ENCODE measurements at places on chromosomes 1 and 21.

GRCh38 chr1:101002551-101002950, 23.0 kb downstream of the DPH5 start:
- no peak for DNase-seq

- DNase-seq, result no peak
Measured at GRCh38 chr1:185349556-185349955, 32.5 kb upstream of the IVNS1ABP start.

DNA sequence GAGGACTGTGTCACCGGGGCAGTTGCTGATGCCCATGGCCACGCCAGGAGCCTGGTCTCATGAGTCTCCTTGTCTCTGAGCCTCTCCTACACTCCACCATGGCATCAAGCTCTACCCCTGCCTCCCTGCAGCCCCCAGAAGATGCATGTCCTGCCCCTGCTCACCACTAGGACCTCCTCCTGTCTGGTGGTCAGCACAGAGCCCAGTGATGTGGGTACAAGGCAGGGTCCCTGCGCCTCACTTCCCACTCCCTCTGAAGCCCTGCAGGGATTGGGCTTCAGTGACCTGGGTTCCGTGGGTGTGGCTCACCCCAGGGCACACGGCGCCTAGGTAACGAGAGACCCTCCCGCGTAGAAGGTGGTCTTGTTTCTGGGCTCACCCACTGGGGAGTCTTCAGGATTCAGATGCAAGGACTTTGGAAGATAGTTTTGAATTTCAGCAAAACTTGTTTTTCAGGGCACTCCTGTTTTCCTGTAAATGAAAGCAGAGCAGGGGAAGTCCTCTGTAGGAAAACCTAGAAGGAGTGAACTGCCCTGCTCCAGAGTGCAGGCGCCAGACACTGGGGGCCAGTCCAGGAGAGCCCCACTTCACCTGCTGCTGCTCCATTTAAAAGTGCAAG, 2.8 kb downstream of the COL18A1 start:
- peak; percentile 27 for DNase-seq

DNA sequence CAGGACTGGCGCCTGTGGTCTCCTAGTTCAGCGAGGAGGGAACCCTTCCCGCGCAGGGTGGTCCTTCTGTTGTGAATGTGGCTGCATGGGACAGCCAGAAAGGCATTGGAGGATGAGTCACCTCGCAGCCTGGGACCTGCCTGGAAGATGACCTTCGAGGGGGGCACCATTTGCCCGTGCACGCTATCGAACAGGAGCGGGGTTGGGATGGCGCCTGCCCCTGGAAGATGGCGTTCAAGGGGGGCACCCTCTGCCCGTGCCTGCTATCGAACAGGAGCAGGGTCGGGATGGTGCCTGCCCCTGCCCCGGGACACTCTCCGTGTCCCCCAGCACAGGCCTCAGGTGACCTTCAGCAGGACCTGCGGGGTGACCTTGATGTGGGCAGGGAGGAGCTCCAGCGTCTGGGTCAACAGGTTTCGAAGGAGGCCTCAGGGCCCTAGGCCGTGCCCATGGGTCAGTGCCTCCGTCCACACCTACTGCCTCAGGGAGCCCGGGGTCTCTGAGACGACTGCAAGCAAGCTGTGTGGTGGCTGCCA, 1.7 kb upstream of the ACTRT2 start:
- DNase-seq, result no peak

DNA sequence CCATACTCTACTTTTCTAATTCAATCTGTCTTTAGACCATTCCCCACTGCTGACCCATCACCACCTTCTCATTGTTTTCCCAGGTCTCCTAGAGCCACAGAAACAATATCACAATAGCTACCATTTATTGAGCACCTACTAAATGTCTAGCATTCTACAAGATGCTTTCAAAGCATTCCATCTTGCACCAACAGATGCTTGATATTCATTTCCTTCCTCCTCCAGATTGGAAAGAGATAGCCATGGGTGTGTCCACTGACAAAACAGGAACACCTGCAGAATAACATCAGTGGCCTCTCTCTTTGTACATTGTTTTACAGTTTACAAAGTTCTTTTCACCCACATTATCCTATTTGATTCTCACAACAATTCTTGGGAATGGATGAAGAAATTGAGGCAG, 2.2 kb downstream of the RAB3B start:
- no peak for DNase-seq

GRCh38 chr1:32363713-32364112, 1.4 kb downstream of the TSSK3 start:
- DNase-seq, result no peak

DNA sequence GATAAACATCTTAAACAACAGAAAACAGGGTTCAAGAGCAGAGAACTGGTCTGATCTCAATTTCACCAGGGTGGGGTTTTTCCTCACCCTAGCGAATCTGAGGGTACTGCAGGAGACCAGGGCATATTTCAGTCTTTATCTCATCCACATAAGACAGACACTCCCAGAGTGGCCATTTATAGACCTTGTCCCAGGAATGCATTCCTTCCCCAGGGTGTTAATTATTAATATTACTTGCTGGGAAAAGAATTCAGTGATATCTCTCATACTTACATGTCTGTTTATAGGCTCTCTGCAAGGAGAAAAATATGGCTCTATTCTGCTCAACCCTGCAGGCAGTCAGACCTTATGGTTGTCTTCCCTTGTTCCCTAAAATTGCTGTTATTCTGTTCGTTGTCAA, 84.1 kb downstream of the LYPLAL1 start:
- no peak for DNase-seq

GRCh38 chr1:69441496-69441895, 126.2 kb upstream of the LRRC7 start:
- DNase-seq, result no peak

GRCh38 chr1:248054671-248055070, 8.0 kb downstream of the OR2L3 start:
- no peak for DNase-seq

DNA sequence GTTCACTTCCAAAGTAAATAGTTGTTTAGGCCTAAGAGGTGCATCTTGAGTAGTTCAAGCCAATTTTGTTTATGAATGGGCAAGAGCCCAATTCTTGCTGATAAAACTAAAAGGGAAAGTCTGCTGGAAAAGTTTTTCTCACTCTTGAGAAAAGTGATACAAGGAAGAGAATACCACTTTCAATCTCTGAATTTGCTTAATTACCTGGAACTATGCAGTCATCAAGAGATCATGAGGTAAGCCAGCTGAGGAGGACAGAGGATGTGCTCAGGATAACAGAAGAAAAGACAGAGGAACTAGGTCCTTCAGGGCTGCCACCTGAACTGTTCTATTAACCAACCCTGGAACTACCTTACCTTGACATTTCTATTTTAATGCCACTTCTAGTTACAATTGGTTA, 42.2 kb downstream of the ILDR2 start:
- DNase-seq, result no peak

DNA sequence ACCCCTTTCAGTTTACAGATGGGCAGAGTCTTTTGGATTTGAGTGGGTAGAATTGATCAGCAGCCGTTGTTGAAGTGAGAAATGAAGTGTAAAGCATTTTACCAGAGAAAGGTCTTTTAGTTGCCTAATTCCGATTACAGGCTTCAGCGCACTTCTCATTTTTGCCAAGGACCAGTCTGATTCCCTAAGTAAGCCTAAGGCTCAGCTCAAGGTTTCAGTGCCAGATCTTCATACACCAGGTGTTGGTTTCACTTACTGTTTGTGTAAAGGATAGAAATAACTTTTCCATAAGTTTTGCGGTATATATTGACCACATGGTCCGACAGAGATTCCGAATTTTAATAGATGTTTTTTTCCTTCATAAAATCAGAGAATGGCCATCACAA, 83.9 kb upstream of the BMP8A start:
- DNase-seq, result no peak

GRCh38 chr1:162946701-162947100, 85.7 kb upstream of the CCDC190 start:
- no peak for DNase-seq

- peak; percentile 2 for DNase-seq
Measured at GRCh38 chr1:162689745-162690671, 57.7 kb downstream of the DDR2 start.

- no peak for DNase-seq
Measured at GRCh38 chr21:26465916-26466315, 107.2 kb downstream of the CYYR1 start.

DNA sequence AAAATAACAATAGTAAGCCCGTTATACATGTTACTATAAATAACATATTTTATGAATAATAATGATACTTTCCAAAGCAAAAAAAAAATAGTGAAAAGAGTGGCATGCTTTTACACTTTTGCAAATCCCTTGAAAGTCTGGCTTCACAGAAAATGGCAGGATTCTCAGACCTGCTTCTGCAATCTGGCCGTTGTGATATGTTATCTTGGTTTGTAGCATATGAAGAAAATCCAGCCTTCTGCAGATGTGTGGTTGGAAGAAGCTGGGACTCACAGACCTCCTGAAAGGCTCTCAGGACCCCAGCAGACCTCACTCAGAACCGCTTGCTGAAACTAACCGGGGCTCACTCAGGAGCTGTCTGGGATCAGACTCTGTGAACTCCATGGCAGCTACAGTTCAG, 256.0 kb upstream of the TMEM51 start:
- DNase-seq, result no peak

DNA sequence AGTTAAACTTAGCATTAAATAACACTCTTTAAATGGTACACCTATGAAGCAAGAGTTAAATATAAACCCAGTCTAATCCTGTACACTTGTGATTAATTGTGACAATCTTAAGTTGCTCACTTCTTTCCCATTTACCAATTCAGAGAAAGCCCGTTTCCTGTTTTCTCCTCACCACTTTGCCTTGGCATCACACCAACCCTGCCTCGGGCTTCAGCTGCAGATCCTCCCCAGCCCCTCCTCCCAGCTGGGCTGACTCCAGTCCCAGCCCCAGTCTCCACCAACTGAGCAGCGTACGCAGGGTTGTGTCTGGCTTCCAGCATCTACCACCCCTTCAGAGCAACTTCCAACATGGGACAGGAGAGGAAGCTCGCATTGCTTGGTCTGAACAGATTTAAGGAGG, 4.1 kb downstream of the PYCR2 start:
- no peak for DNase-seq

GRCh38 chr1:150530491-150531159, 15.1 kb downstream of the FALEC start:
- no peak for DNase-seq

- DNase-seq, result no peak
Measured at GRCh38 chr1:183019860-183020259, 3.4 kb upstream of the LAMC1 start.

GRCh38 chr1:95067062-95067461, 5.7 kb downstream of the ALG14 start:
- no peak for DNase-seq
